Spleen (tissue), 13 donors: ENCODE measurements at places on chromosomes 2 and 18.

- no peaks in the 10 kb centered on the region for H3K27me3 ChIP-seq
- no peak overlapping the region for H3K4me3 ChIP-seq
- no peak overlapping the region for H3K27ac ChIP-seq
- DNase-seq = no peak
- H3K4me1 ChIP-seq = no peaks in the 10 kb centered on the region
Observed at GRCh38 chr2:109710505-109711229, 83.4 kb upstream of the RGPD5 start.

DNA sequence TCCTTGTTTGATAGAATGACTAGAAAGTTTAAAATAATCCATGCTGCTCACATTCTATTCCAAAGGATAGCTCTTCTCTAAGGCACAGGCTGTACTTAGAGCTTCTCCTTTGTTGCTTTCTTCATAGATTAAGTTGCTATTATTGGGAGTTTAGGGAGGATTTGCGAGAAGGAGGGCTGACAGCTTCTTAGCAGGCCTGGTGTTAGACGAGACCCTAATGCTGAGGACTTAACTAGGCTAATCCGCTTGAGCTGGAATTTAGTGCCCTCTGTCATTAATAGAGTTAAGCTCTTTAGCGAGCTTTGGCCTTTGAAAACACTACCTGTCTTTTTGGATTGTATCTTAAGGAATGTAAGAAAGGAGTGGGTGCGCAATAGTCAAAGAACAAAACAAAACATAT lies 81.3 kb downstream of the MOGAT1 start:
- no peak overlapping the region for H3K4me3 ChIP-seq
- H3K27me3 ChIP-seq = no peaks in the 10 kb centered on the region
- no peak overlapping the region for H3K27ac ChIP-seq
- no peaks in the 10 kb centered on the region for H3K36me3 ChIP-seq

DNA sequence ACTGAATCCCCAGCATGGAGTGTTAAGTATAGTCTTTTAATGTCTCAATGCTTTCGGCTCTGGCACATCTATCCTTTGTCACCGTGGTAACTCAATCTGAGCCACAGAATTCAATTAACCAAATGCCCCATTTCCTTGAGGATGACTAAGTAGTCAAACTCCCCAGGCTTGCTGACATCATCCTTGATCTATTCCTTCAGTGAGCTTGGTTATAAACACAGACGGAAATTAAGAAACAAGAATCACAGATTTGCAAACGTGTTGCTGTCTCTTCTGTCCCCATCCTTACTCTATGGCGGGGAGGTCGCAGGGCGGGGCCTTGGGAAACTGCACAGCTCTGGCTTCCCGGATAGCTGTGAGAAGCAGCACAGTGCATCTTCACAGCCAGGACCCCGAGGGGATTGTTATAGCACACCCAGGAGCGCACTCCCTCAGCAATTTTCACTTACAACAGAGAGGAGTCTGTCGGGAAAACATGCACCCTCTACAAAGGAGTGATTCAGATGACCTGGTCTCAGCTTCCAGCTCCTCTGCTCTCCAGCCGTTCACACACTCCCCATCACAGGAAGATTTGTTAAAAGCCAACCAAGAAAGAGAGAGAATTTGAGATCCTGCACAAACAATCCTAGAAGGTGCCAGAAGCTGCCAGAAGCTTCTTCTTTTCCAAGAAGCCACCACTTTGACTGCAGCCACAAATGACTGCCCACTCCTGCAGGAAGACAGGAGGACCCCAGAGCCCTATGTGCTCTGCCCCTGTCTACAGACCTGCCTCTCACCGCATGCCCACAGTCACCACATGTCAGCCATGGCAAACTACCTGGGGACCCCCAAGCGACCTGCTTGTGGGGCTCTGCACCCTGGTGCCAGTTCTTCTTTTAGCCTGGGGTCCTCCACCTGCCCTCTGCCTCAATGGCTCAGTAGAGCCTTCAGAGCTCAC lies 44.9 kb upstream of the YWHAQ start:
- no peak for DNase-seq
- H3K4me1 ChIP-seq = no peaks in the 10 kb centered on the region
- H3K27me3 ChIP-seq = no peaks in the 10 kb centered on the region
- no peaks in the 10 kb centered on the region for H3K36me3 ChIP-seq
- H3K4me3 ChIP-seq = no peak overlapping the region

DNA sequence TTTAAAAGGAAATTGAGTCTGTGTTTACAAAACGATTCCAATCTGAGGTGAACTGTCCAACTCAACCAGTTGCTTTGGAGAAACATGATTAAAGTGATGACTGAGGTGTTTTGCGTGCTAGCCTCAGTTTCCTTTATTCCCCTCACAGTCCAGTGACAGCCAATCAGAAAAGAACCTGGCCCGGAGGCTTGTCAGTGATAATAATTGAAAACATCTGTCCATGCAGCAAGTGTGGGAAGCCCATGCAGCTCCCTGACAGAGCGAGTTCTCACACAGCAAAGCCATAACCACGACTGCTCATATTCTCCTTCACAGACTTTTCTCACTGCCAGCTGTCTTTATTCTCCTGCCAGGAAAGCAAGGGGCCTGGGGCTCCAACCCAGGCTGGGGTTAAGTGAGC lies 613.4 kb downstream of the ARHGAP15 start:
- H3K27me3 ChIP-seq = no peaks in the 10 kb centered on the region
- no peak for DNase-seq
- no peaks in the 10 kb centered on the region for H3K4me1 ChIP-seq
- no peak overlapping the region for H3K4me3 ChIP-seq

- H3K4me3 ChIP-seq = no peak overlapping the region
- H3K36me3 ChIP-seq = no peaks in the 10 kb centered on the region
- no peak overlapping the region for H3K27ac ChIP-seq
Observed at GRCh38 chr2:38850045-38850444, 25.7 kb downstream of the DHX57 start.

- H3K4me1 ChIP-seq = peaks cover 9% of the 10 kb centered on the region
- H3K27me3 ChIP-seq = no peaks in the 10 kb centered on the region
- H3K36me3 ChIP-seq = no peaks in the 10 kb centered on the region
- no peak for DNase-seq
Observed at GRCh38 chr18:62396381-62396780, 71.3 kb downstream of the TNFRSF11A start.

- DNase-seq = no peak
- no peak overlapping the region for H3K27ac ChIP-seq
- no peaks in the 10 kb centered on the region for H3K27me3 ChIP-seq
Observed at GRCh38 chr2:159410276-159410675, 123.8 kb upstream of the WDSUB1 start.

GRCh38 chr2:85743304-85743978 lies 10.3 kb upstream of the ATOH8 start:
- H3K27me3 ChIP-seq = no peaks in the 10 kb centered on the region
- peak overlapping the region; percentile 53 for H3K27ac ChIP-seq
- H3K36me3 ChIP-seq = no peaks in the 10 kb centered on the region
- no peak for DNase-seq
- peaks cover 59% of the 10 kb centered on the region for H3K4me1 ChIP-seq

DNA sequence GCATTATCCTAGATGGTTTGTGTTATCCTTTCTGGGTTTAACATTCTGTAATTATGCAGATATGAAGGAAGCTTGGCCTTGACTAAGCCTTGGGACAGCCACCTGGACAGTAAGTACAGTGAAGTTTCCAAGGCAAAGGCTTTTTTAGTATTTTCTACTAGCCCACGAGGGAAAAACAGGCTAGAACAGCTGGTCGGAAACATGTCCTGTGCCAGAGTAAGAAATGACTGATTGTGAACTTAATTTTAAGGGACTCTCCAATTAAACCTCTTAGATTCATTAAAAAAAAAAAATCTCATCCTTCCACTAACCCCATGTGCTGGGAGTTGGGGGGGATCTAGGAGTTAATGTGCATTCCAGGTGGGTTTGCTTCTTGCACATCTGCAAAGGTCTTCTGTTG lies 720.8 kb downstream of the SLC4A3 start:
- H3K36me3 ChIP-seq = no peaks in the 10 kb centered on the region
- no peaks in the 10 kb centered on the region for H3K4me1 ChIP-seq
- H3K27me3 ChIP-seq = no peaks in the 10 kb centered on the region
- no peak overlapping the region for H3K4me3 ChIP-seq

DNA sequence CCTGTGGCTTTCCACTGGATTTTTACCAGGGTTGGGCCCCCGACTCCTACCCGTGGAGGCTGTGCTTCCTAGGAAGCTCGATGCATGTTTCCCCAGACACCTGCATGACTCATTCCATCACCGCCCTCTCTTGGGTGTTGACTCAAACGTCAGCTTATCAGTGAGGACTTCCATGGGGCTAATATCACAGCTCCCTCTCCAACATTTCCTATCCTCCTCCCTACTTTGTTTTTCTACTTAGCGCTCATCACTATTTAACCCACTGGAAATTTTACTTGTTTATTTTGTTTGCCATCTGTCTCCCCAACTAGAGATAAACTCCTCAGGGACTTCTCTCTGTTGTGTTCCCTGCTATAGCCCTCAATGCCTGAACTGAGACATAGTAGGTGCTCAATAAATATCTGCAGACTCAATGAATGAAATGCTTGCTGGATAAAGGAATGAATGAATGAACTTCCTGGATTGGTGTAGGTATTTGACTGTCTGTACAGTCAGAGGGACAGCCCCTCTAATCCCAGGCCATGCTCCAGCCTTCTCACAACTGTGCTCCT lies 89.7 kb upstream of the MSH2 start:
- H3K27me3 ChIP-seq = no peaks in the 10 kb centered on the region
- DNase-seq = peak; percentile 43
- no peak overlapping the region for H3K4me3 ChIP-seq
- H3K36me3 ChIP-seq = no peaks in the 10 kb centered on the region

- H3K4me1 ChIP-seq = no peaks in the 10 kb centered on the region
- no peak overlapping the region for H3K27ac ChIP-seq
- no peak for DNase-seq
- H3K27me3 ChIP-seq = peaks cover 18% of the 10 kb centered on the region
Observed at GRCh38 chr2:36664696-36665076, 31.8 kb upstream of the VIT start.
